B cell (primary cell): ENCODE measurements at places on chromosomes 11 and 22. TPM values are rescaled to one million over a fixed set of nuclear protein-coding genes. Genes with fewer than 3 reads are reported as not detected.

- H3K27ac ChIP-seq = no peak overlapping the region
- no peak overlapping the region for H3K4me3 ChIP-seq
- no peaks in the 10 kb centered on the region for H3K36me3 ChIP-seq
- no peaks in the 10 kb centered on the region for H3K4me1 ChIP-seq
These were observed 115.5 kb upstream of the ISX start for GRCh38 chr22:34950489-34950888.

DNA sequence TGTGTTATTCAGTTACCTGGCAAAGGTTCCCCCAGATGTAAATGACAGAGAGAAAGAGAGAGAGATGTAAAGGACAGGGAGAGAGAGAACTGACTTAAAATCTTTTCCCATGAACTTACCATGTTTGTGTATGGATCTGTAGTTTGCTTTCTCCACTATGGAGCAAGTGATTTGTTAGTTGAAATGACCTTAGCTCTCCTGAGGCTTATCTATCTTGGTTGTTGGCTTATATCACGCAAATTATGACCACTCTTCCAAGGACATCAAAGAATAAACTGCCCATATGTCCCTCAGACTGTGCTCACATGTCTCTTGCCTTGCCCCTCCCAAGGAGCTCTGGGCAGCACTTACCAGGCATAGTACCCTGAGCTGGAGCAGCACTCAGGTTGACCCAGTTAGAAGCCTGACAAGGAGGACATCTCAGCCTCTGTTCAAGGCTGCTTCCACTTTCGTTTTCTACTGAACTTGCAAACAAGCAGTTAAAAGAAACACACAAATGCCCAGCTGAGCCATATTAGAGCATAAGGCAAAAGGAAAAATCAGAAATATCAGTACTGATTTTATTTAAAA is 95.3 kb upstream of the RCN1 start:
- no peak overlapping the region for H3K4me3 ChIP-seq
- no peaks in the 10 kb centered on the region for H3K36me3 ChIP-seq
- no peak for DNase-seq

DNA sequence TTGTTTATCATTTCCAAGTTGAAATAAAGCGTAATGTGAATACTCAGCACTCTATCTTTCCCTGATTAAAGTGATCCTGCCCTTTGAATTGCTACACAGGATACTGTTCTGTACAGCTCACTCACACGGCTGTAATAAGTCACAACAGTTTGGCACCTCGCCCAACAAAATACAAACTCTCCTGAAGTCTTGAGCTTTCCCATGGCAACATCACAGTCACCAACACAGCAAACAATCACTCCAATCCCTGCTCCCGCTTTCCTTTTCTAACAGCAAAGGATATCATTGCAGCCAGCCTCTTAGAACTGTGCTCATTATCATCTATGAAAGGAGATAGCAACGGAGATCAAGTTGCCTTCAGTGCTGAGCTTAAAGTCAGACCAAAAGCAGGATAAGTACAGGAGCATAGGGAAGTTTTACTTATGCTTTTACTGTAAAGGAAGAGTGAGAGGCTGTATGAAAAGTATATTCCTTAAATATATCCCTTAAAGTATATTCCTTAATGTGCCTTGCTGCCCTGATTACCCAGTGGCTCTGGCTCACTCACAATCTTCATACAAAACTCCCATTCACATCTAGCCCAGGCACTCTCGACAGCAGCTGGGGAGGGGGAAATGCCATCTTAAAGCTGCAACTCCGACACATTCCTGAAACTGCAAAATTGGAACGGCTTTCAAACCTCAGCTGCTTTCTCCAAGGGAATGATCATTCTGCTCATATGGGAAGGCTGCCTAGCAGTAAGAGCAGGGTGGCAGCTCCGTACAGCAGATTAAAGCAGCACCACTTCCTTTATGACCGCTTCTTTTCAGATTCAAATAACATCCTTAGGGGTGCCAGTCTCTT is 35.8 kb downstream of the MAML2 start:
- H3K4me1 ChIP-seq = no peaks in the 10 kb centered on the region
- DNase-seq = no peak
- H3K4me3 ChIP-seq = no peak overlapping the region
- peaks cover 5% of the 10 kb centered on the region for H3K36me3 ChIP-seq
- H3K27me3 ChIP-seq = no peaks in the 10 kb centered on the region

GRCh38 chr11:20368438-20368837 is 4.9 kb downstream of the HTATIP2 start:
- H3K27me3 ChIP-seq = no peaks in the 10 kb centered on the region
- no peak overlapping the region for H3K4me3 ChIP-seq
- H3K36me3 ChIP-seq = peaks cover 18% of the 10 kb centered on the region
- H3K27ac ChIP-seq = no peak overlapping the region
- no peak for DNase-seq

Gene POU2AF3
- polyA plus RNA-seq = 0.48 and 0.51 TPM in 2 replicates

Gene RFPL1
- polyA plus RNA-seq = not detected in 2 replicates

Gene RAG2
- polyA plus RNA-seq = not detected in 2 replicates

Gene ANO5
- polyA plus RNA-seq = not detected in 2 replicates
